ENCODE measurements at places on chromosomes 7 and 10. TPM values are rescaled to one million over a fixed set of nuclear protein-coding genes. Genes with fewer than 3 reads are reported as not detected.

- DNase-seq: peak; percentile 57
Measured at GRCh38 chr10:31759124-31759798, 169.4 kb downstream of the ARHGAP12 start.

DNA sequence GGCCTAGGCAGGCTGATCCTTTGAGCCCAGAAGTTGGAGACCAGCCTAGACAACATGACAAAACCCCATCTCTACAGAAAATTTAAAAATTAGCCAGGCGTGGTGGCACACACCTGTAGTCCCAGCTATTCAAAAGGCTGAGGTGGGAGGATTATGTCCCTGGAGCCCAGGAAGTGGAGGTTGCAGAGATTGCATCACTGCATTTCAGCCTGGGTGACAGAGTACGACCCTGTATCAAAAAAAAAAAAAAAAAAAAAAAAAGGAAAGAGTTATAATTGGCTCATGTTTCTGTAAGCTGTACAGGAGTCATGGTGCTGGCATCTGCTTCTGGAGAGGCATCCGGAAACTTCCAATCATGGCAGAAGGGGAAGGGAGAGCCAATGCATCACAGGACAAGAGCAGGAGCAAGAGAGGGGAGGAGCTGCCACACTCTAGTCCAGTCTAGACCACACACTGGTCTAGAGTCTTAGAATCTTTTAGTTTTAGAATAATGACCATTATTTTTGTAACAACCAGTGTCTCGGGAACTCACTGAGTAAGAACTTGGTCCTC, 16.8 kb downstream of the DOCK1 start:
- DNase-seq: peak; percentile 6

DNA sequence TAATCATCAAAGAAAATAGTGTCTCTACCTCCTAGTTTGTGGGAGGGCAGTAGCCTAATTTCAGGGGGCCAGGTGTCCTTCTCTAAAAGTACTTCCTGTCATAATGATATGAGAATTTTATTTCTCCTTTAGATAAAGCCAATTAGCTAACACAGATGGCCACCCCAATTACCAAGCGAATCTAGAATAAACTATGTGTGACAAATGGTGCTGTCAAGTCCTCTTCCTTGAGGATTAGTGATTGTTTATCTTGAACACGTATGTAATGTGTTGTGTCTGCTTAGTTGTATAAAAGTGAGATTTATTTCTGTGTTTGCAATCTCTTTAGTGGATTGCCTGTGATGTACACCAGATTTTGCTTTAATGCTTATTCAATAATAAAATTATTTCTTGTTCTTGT, 1120.0 kb downstream of the SORCS1 start:
- DNase-seq: no peak

DNA sequence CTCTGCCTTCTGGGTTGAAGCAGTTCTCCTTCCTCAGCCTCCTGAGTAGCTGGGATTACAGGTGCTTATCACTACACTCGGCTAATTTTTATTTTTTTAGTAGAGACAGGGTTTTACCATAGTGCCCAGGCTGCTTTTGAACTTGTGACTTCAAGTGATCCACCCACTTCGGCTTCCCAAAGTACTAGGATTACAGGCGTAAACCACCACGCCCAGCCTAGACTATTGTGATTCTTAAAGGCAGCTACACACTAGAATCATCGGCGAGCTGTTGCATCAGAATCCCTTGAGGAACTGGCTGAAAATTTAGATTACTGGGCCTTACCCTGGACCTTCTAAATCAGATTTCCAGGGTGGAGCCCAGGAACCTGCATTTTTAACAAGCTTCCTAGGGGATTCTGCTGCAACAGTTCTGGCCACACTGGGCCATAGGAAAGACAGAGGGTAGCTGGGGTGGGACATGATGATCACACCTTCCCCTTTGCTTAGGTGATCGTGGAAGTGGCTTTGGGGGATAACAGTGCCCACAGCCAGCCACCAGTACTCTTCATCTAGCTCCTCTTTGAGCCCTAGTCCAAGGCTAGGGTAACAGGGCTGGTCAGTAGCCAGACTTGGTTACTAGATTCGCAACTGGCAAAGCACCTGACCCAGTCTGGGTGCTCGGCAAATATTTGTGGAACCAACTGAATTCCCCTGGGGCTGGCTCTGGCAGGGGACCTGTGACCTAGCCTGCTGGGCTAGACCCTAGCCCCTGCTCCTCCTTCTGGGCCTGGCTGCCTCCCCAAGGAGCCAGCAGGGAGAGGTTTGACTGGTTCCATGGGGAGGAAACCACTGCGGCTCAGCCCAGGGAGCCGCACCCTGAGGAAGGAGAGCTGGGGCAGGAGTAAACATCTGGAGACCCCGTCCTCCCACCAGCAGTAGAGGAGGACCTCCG, 67.1 kb upstream of the DUSP5 start:
- DNase-seq: no peak

- DNase-seq: peak; percentile 69
Measured at GRCh38 chr7:115099906-115100305, 178.0 kb downstream of the MDFIC start.

GRCh38 chr7:99844328-99844727, 16.5 kb downstream of the CYP3A43 start:
- DNase-seq: no peak

DNA sequence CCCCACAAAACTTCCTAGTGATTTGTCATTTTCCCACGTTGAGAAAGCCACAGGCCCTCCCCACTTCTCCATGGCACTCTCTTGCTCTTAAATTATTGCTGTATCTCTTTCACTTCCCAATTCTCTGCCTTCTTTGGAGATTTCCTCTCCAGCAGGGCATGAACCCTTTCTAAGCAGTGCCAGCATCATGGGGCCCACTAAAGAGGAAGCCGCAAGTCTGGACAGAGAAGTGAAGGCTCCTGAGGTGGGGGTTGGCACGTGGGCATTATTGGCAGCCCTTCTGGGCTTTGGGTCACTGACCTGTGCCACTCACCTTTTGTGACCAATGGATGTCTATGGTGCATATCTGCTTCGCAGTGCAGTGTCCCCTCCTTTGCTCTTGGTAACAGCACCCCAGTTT, 97.7 kb upstream of the TCF7L2 start:
- DNase-seq: no peak

DNA sequence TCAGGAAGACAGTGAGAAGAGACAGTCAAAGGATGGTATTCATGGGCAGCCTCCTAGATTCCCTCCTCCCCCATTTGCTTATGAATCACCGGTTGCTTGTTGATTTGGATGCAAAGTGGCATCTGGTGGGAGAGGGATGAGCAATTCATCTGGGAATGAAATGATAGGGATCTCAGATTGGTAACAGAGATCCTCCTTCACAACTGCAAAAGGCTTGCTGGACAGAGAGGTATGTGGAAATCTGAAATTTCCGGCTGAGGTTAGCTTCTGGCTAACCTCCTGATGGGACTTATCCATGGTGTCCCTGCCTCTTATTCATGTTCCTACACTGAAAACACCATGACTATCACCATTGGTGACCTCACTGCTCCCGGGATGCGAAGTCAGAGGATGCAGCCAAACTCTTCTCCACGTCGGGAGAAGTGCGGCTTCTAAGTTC, 48.4 kb upstream of the PODXL start:
- peak; percentile 93 for DNase-seq

DNA sequence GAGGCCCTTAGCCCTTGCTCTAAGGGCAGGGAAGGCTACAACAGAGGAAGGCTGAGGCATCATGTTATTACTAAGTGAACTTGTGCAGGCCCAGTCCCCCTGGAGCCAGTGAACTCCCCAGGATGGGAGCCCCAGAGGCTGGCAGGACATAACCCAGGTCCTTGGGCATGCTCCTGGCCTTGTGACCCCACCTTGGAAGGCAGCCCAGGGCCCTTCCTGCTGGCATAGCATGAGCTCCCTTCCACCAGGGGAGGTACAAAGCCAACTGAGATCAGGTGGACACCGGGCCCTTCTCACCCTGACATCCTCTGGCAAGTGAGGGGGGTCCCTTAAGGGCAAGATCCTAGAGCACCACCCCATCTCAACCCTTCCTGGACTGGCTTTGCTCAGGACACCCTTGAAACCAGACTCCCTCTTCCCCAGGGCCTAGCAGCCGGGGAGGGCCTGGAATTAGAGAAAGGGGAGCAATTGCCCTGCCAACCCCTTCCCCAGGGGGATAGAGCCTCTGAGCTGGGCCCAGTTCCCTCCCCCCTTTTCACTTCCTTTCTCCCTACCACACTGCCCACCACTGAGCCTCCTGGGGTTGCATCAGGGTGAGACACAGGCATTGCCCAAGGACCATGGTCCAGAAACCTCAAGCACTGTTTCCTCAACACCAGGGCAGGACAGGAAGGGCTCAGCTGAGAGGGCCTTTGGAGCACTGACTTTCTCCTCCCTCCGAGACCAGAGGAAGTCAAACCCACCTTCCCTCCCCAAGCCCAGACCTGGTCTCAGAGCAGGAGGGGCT, 1.8 kb upstream of the VSIR start:
- no peak for DNase-seq

DNA sequence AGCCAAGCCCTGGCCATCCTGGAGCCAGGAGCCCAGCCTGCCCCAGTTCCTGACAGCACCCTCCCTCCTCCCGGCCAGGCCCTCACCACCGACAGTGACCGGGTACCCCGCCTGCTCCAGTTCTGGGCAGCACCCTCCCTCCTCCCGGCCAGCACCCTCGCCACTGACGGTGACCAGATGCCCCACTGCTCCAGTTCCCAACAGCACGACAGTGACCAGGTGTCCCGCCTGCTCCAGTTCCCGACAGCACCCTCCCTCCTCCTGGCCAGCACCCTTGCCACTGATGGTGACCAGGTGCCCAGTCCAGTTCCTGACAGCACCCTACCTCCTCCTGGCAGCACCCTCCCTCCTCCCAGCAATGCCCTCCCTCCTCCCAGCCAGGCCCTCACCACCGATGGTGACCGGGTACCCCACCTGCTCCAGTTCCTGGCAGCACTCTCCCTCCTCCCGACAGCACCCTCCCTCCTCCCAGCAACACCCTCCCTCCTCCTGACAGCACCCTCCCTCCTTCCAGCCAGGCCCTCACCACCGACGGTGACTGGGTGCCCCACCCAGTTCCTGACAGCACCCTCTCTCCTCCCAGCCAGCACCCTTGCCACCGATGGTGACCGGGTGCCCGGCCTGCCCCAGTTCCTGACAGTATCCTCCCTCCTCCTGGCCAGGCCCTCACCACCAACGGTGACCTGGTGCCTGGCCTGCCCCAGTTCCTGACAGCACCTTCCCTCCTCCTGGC, 40.3 kb downstream of the VIPR2 start:
- DNase-seq: no peak

GRCh38 chr10:9992661-9993060, 1025.0 kb upstream of the CELF2 start:
- DNase-seq: no peak

GRCh38 chr7:78510580-78511188, 712.1 kb downstream of the PHTF2 start:
- DNase-seq: peak; percentile 26

- no peak for DNase-seq
Measured at GRCh38 chr10:89643431-89643811, 1.6 kb downstream of the PANK1 start.

- no peak for DNase-seq
Measured at GRCh38 chr10:116687633-116688032, 54.7 kb downstream of the HSPA12A start.

DNA sequence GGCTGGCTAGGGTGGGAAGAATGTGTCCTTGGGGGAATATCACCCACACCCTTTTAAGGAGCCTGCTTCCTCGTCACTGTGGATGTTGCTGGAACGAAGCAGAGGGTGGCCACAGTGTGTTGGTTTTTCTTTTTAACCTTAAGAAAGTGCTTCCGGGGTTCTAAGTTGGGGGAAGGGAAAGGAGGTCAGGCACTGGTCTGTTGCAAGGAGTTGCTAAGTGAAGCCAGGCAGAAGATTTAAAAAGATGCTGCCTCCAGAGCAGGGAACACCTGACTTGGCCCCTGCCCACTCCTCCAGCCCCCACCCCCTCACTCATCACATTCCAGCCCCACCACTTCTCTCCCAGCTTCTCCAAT, 213.1 kb downstream of the EMX2 start:
- no peak for DNase-seq

- DNase-seq: peak; percentile 12
Measured at GRCh38 chr10:46229144-46229563, 57.6 kb upstream of the ANTXRL start.

- DNase-seq: no peak
Measured at GRCh38 chr7:48708635-48709034, 215.7 kb upstream of the CDC14C start.

DNA sequence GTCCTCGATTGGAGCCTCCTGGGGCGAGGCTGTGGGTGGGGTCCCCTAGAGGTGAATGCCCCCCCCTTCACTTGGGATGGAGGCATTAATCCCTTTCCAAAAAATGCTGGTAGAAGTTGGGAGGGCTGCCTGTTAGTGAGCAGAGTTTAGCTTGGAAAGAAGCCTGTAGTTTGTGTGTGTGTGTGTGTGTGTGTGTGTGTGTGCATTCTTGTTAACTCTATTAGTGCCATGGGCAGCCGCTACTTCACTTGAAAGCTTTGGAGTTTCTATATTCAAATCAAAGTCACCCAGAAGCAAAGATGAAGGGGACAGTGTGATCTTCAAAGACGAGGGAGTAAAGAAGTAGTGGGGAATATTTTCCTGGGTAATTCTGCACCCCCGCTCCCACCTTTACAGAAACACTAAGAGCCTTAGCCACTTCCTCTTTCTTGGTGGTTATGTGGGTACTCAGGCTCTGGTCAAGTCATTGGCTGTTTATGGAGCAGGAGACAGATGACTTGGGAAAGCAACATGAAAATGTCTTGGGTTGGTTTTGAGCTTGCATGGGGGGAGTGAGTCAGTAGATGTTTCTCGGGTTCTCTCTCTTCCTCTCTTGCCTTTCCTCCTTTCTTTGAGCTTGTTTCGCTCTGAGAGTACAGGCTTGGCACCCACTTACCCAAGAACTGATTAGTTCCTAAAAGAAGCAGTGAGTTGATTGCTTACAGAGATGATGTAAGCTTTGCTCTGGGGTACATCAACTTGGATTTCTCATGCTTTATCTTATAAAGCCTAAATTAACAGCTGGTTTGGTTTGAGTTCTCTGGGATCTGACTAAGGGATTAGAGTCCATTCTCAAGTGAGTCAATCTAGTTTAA, 35.9 kb downstream of the TCF7L2 start:
- peak; percentile 27 for DNase-seq

The RAB11FIP2 gene
- total RNA-seq: 21.6 TPM

The PSD gene
- total RNA-seq: not detected

The AHCYL2 gene
- 11.8 TPM for total RNA-seq

The TRIM50 gene
- not detected for total RNA-seq

The ERVW-1 gene
- total RNA-seq: not detected

All from A172 (cell line).